Cardiac ventricle fibroblast (primary cell): ENCODE measurements at places on chromosomes 4 and X. TPM values are rescaled to one million over a fixed set of nuclear protein-coding genes. Genes with fewer than 3 reads are reported as not detected.

RRH gene
- total RNA-seq, result 0.12 TPM in 1 of 2 replicates, not detected in the other

CXXC4 gene
- total RNA-seq, result not detected in 2 replicates

DMRTC1 gene
- total RNA-seq, result not detected in 2 replicates

PKD2 gene
- 23.3 and 26.5 TPM in 2 replicates for total RNA-seq

ALPK1 gene
- 7.5 and 8.5 TPM in 2 replicates for total RNA-seq

FGFR3 gene
- 0.19 and 0.24 TPM in 2 replicates for total RNA-seq

EDNRA gene
- total RNA-seq, result 5.1 and 6.6 TPM in 2 replicates

BST1 gene
- total RNA-seq, result 4.9 and 9.5 TPM in 2 replicates

ZNF275 gene
- 10.2 and 13.5 TPM in 2 replicates for total RNA-seq
